ENCODE measurements at places on chromosomes 3 and 15.
A peak's percentile ranks its signal among the peaks of the same experiment; 100 is the strongest.

DNA sequence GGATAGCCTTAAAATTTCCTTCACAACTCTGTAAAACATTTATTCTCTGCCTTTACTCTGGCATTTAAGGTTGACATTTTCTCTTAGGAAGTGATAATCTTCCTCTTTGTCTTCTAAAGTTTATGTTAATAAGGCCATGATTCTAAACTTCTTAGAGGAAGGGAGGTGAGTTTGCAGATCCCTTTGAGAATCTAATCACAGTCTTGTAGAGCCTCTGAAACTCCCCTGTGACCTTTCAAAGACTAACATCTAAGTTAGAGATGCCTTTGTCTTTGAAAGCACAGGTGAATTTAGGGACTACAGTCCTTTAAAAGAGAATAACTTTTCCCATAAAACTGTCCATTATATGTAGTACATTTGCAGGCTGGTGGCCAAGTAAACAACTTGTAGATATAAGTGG is 115.1 kb downstream of the PLCL2 start:
- no peak for DNase-seq

DNA sequence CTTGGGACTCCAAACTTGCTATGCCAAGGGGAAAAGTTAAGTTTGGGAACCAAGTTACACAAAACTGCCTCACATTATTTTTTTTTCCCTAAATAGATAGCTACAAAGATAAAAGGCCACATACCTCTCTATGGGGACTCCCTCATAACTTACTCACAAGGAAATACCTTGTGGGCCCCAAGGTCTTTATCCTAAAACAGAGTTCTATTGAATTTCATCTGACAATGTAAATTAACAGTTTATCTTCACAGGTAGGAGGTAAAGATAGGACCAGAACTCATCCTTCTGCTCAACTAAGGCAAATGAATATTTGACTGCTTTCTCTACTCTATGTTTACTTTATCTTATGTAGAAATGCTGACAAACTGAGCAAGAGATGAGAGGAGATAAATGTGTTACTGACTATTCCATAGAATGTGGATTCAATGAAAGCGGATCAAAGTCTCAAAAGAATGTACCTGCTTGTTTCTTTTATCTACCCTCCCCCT is 1278.0 kb downstream of the OTOL1 start:
- no peak for DNase-seq

GRCh38 chr3:39850716-39851032 is 41.3 kb downstream of the MYRIP start:
- no peak for DNase-seq

DNA sequence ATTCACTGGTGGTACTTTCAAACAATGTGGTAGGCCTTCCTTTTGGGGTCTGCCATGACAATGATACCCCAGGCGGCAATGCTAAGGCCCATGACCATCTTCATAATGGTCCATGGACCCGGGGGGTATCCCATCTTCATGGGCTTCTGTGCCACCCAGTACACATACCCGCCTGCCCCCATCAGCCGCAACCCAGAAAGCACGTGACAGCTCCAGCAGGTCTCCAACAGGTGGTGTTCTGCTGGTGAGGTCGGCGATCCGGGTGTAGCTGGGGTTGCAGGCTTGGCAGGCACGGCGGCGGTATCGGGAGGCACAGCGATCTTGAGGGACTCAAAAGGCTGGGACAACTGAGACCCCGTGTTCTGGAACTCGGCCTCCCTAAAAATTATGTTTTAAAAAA is 214.5 kb downstream of the SNRPN start:
- DNase-seq = no peak

DNA sequence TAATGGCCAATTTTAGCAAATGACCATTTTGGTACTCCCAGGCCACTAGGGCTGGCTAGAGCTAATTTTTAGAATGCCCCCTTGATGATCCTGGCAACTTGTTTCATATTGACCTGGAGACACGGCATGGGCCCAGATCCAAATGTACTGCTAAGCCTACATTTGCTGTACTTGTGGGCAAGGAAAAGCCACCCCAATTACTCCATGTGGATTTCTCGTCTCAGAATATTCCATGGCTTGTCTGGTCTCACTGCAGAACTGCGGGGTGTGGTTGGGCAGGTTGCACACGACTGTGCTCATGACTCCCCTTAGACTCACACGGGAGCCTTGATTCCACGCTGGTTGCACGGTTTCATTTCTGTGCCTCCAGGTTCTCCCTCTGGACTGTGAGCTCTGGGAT is 140.9 kb downstream of the RPLP1 start:
- no peak for DNase-seq

DNA sequence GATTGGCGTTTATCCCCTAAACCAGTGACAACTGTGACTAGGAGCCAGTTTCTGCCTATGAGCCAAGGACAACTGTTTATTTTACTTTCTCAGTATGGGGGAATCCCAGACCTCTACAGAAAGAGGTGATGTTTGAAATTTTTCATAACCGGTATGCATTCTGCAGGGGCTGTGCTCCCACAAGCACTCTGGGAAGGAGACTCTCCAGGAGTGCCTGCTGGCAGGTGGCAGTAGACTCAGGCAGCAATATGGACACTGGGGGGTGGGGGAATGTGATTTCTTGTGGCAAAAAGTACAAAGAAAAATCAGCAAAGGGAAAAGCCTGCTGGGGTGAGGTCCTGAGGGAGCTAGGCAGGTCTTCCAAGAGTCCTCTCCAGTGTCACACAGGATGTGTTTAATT is 5.9 kb downstream of the TGM4 start:
- no peak for DNase-seq

GRCh38 chr3:148974726-148975125 is 16.6 kb upstream of the GYG1 start:
- no peak for DNase-seq

DNA sequence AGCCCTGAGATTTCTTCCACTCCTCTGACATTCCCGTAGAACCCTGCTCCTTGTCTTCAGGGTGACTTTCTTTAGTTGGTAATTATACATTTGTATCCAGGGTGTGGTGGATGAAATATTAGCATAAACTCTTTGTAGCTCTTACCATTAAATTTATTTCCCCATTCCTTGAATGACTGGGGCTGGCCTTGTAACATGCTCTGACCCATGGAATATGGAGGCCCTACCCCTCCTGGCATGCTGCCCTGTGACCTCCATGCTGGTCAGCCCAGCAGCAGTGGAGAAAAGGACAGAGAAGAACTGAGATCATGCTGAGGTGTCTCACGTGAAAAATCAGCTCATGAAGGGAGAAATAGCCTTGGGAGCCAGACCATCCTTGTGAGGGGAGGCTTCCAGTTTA is 96.1 kb upstream of the PROK2 start:
- no peak for DNase-seq

DNA sequence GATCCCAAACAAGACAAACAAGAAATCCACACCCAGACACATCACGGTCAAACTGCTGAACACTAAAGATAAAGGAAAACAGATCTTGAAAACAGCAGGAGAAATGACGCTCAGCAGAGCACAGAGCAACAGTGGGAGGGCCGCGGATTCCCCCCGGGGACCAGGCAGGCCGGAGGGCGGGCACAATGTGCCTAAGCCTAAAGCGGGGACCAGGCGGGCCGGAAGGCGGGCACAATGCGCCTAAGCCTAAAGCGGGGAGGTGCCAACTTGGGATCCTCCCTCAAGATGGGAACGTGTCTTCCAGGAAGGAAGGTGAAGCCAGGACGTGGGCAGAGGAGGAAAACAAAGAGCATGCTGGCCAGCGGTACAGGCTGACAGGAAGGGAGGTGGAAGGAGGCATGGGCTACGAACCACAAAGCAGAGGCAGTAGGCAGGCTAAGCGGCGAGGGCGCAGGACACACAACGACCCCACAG is 31.1 kb downstream of the CYFIP1 start:
- DNase-seq = no peak

- no peak for DNase-seq
Observed at GRCh38 chr15:58443308-58443707, 11.5 kb downstream of the LIPC start.

DNA sequence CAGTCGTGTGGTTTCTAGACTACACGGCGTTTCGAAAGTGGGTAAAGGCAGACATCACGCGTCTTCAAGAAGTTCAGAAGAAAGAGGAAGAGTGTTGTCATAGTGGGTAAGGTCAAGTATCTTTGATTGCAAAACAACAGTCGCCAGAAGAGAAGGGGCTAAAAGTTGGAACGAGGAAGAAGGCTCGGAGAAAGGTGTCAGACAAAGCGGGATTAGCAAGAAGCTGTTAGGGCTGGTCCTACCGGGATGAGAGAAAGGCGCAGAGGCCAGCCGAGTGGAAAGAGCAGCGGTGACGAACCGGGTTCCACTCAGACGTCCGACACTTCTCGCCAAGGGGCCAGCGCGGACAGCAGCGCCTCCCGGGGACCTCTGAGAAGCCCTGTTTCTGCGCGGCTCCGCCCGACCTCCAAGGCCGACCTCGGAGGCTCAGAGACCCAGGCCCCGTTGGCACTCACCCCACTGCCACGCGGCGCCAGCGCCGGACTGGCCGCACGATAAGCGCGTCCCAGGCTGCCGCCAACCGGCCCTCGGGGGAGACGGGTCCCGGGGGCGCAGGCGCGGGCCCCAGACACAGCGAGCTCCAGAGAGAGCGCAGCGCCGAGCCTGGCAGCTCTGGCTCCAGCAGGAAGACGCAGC is 436 bp downstream of the ADPGK start:
- DNase-seq = no peak

DNA sequence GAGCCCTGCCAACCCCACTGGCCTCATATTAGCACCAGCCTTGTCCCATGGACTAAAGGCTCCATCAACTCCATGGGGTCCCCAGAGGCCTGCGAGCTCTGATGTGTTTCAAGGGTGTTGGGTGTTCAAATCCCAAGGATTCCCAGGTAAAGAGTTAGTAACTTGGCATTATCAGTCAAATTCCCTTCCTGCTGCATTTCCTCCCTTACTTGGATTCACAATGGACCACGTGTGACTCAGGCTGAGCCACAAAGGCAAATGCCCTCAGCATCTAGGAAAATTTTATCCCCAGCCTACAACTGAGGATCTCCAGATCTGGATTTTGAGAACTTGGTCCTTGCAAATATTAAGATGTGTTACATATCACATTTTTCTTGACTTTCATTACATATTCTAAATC is 58.8 kb downstream of the GADL1 start:
- no peak for DNase-seq

DNA sequence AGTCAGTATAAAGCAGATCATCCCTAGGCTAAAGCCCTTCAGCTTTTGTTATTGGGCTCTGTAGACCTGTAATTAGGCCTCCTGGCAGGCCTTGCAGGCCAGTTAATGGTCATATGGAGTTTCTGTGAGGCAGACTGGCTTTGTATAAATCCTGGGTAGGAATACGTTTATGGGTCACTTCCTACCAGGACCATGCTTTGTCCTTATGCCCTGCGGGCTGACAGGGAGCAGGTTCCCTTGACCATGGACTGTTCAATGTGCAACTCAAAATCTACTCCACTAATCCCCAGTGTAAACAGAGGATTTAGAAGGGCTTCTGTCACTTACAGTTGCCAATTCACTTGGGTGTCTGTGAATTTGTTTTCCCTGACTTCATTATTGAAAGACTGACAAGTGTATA is 202.7 kb upstream of the MLF1 start:
- peak; percentile 10 for DNase-seq

- DNase-seq = no peak
Observed at GRCh38 chr3:156513619-156514018, 41.3 kb downstream of the SSR3 start.

GRCh38 chr3:29381595-29381994 is 100.7 kb downstream of the RBMS3 start:
- no peak for DNase-seq

- DNase-seq = no peak
Observed at GRCh38 chr3:59115364-59116232, 65.8 kb upstream of the CFAP20DC start.

- DNase-seq = no peak
Observed at GRCh38 chr3:186883686-186884058, 41.2 kb downstream of the ADIPOQ start.

DNA sequence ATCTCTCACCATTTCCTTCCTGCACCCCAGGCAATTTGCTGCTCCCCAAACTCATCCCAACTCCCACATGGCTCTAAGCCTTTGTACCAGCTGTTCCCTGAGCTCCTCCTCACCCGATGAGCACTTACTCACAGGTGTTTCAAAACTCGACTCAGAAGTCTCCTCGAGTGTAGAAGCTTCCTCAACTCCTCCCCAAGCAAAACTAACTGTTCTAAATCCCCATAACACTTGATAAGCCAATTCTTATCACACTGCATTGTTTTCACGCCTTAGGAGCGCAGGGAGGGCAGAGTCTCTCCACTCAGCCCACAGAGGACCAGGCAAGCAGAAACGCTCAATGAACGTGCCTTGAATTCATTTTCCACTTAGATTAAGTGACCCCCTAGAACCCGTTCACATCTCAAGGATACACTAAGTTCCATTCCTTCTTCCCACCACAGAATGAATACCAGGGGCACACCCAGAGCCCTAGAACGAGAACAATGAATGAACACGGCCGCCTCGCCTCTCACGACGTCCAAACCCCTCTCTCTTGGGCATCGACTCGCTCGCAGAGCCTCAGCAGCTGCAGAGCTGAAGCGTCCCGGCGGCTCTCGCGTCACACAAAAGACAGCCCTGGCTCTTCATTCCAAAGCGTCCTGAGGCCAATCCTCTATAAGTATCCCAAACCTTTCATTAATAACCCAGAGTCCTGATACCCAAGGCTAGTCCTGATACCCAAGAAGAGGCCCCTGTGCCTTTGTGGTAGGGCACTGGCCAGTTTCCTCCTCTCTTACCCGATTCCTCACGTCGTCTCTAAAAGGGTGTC is 1.1 kb downstream of the RAF1 start:
- DNase-seq = no peak

DNA sequence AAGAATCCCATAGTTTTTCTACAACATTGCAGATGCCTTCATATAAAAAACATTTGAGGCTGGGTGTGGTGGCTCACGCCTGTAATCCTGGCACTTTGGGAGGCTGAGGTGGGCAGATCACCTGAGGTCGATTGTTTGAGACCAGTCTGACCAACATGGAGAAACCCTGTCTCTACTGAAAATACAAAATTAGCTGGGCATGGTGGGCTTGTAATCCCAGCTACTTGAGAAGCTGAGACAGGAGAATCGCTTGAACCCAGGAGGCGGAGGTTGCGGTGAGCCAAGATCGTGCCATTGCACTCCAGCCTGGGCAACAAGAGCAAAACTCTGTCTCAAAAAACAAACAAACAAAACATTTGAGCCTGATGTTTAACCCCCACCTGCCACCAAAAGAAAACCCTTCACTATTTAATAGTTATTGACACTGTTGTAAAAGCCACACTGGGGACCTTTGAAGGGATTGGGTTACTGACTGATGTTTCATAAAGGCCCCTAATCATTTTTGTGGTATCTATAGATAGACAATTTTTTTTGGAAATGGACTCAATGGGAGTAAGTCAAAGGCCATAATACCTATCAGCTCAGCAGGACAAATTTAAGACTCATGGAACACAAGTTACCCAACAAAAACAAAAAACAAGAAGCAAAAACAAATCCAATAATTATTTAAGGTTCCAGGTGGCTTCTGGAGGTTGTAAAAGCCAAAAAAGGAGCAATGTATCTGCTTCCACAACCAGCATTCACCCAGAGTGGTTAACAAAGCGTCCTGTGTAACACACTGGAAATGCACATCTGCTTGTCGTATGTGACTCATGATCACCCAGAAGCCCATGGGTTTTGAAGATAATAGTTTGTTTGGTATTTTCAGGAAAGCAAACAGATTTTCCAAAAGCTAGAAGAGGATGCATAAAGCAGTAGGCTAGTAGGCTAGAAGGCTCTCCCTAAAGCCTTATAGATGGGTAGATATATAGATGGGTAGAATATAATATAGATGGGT is 41.2 kb downstream of the CDCP1 start:
- DNase-seq = no peak

- DNase-seq = peak; percentile 49
Observed at GRCh38 chr3:150237490-150237889, 170.6 kb upstream of the TSC22D2 start.

GRCh38 chr15:89845305-89845893 is 30.7 kb upstream of the ANPEP start:
- DNase-seq = no peak
